Thoracic aorta endothelial cell (primary cell): ENCODE measurements at places on chromosomes 1 and 21. TPM values are rescaled to one million over a fixed set of nuclear protein-coding genes. Genes with fewer than 3 reads are reported as not detected.

B3GALT5 gene
- total RNA-seq: not detected in 2 replicates

MT1HL1 gene
- total RNA-seq: not detected in 2 replicates

S100B gene
- total RNA-seq: not detected in 2 replicates

NECTIN4 gene
- 0.14 and 0.40 TPM in 2 replicates for total RNA-seq

PAX7 gene
- not detected in 2 replicates for total RNA-seq

PCBP3 gene
- 0.29 and 0.40 TPM in 2 replicates for total RNA-seq

CFHR5 gene
- not detected in 2 replicates for total RNA-seq

INTS3 gene
- total RNA-seq: 49.9 and 55.4 TPM in 2 replicates

CHD5 gene
- under 0.01 and 0.07 TPM in 2 replicates for total RNA-seq
